NCI-H69 (cell line): ENCODE measurements at places on chromosomes 3 and 15.

GRCh38 chr3:111851511-111851954 is 7.5 kb upstream of the PHLDB2 start:
- no peak for DNase-seq

- DNase-seq = no peak
These were observed 341.5 kb downstream of the ROBO2 start for GRCh38 chr3:77381431-77381830.

DNA sequence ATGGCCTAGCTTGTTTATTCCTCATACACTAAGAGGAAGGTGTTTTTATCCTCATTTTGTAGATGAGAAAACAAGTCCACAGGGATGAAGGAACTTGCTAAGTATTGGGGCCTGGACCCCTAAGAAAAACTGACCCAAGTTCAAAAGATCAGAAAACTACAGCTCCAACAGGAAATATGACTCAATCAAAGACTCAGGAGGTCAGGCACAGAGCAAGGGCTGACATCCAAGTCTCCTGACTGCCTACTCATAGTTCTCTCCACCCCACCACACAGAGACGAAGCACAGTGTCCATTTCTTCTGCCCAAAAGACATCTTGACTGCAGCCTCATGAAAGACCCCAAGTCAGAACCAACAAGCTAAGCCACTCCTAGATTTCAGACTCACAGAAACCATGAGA is 26.9 kb upstream of the TPM1 start:
- no peak for DNase-seq

DNA sequence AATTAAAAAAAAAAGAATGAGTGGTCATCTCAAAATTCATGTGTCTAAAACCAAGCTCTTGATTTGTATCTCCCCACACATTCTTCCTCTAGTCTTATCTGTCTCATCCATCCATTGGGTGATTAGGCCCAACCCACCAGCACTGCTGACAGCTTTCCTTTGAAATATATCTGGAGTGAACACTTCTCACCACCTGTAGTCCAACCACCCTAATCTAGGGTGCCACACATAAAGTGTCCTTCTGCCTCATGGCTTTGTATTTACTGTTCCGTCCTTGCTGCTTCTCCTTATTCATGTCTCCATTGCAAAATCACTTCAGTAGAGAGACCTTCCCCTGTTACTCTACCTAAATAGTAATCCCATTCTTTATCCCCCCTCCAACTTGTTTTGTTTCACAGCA is 82.4 kb upstream of the PTX3 start:
- no peak for DNase-seq

DNA sequence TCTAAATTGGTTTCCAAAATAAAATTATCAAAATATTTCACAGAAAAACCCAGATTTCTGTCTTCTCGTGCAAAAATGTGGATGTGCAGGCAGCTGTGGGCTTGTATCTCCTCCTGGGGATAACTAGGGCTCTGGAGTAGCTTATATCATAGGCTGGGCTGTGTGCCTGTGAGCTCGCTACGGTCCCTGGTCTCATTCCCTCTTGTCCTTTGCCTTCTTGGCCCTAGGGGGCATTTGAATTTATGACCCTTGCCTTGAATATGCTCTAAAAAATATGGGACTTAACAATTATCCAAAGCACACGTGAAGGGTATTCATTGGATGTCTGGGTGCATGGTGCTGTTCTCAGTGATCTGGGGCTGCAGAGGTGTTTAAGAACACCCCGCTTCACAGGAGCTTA is 132.6 kb downstream of the PDZRN3 start:
- no peak for DNase-seq

GRCh38 chr15:79003301-79003700 is 58.5 kb upstream of the CTSH start:
- DNase-seq = no peak

GRCh38 chr15:28977377-28978010 is 91.7 kb downstream of the APBA2 start:
- peak; percentile 23 for DNase-seq

- no peak for DNase-seq
These were observed 346.2 kb downstream of the IGSF11 start for GRCh38 chr3:118688396-118688884.

- peak; percentile 78 for DNase-seq
These were observed 6.0 kb upstream of the CEMIP start for GRCh38 chr15:80773122-80773551.

- DNase-seq = peak; percentile 18
These were observed 73.8 kb downstream of the BDH1 start for GRCh38 chr3:197482001-197482400.

- peak; percentile 49 for DNase-seq
These were observed 364.0 kb upstream of the RBMS3 start for GRCh38 chr3:28916713-28917499.

GRCh38 chr15:88220443-88221335 is 35.9 kb downstream of the NTRK3 start:
- DNase-seq = no peak

DNA sequence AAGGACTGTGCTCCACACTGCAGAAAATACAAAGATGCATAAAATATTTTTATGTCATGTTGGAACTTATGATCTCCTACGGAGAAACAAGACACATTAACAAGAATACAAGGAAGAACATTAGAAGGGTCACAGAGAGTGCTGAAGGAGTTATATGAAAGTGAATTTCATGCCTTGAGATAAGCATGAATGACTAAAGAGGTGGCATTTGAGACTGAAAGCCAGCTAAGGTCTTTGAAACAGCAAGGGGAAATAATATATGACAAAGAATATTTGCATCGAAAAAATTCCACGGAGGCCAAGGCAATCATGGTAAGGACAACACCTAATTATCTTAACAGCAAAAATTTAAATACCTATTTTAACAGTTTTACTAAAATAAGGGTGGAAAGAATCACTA is 12.5 kb downstream of the GSK3B start:
- DNase-seq = no peak

DNA sequence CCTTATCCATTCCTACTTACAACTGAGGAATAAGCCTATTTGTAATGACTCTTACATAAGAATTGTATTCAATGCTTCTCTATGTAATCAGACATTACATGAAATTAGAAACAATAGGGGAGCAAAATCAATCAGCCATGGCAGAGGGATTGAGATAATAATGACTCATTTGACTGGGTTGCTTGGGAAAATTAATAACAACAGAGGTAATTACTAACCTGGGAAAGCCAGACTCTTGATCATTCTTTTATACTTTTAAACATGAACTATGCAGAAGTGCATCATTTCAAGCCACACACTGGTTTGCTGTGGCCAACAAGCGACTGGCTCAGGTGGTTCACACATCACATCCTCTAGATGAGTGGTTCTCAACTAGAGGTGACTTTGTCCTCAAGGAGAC is 126.3 kb upstream of the CRBN start:
- DNase-seq = no peak

GRCh38 chr15:57061281-57061680 is 142.8 kb downstream of the TCF12 start:
- DNase-seq = no peak

DNA sequence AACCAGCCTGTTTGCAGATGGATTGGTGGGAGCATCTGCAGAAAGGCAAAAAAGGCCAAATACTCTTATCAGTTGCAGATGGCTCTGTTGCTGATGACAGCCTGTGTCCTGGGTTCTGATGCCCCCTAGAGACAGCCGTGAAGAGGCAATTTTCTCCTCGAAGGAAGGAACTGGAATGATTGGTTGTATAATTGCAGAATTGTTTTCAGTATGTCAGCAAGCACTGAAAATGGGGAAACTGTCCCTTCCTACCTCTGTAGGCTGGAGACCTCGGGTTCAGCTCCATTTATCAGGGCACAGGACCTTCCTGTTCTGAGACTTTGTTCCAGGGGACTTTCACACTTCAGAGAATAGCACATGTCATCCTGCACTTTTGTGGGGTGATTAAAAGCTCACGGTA is 103.0 kb downstream of the PGPEP1L start:
- DNase-seq = peak; percentile 35
